ENCODE measurements at places on chromosomes 7 and 10.

DNA sequence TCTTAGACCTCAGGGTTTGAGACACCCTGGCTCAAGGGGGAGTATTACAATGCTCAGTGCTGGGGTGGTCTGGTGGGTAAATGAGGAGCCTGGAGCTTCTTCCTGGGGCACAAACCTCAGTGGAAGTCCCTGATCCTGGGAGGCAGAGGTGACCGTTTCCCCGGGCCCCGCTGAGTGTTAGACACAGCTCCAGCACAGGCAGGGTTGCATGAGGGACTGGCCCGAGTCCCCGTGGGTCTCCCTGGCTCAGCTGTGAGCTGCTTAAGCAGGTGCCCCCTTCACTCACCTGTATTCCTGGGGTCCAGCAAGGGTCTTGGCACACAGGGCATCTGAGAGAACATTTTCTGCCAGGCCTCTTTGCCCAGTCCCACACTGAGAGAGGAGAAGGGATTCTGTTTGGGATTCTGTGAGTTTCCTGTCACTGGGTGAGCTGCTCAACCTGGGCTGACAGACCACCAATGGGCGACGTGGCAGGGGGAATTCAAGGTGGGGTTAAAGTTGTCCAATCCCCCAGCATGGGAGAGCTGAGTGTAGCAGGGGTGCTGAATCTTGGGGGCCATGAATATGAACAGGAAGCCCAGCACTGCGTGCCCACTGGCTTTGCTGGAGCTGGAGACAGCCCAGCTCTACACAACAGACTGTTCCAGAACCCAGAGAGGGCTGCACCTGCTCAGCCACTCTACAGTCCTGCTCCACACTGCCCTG, 29.9 kb downstream of the DDIT4 start:
- no peak for DNase-seq

DNA sequence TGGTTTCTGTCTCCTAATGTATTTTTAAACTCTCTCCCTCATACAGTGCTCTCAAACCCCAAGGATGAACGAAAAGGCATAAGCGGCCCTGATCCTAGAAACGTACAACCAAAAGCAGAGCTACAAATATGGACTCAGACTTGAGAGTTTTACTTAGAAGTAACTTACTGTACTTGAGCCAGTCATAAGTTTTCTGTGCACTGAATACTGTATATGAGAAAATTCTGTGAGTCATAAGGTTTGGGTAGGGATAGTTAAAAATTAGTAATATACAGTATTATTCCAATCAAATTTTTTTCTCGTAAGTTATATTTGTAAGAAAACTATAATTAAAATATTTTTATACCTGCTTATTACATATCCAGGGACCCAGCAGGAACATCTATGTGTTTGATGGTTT, 5.9 kb upstream of the ASL start:
- no peak for DNase-seq

GRCh38 chr10:2734603-2735002, 332.7 kb upstream of the PFKP start:
- DNase-seq: no peak

DNA sequence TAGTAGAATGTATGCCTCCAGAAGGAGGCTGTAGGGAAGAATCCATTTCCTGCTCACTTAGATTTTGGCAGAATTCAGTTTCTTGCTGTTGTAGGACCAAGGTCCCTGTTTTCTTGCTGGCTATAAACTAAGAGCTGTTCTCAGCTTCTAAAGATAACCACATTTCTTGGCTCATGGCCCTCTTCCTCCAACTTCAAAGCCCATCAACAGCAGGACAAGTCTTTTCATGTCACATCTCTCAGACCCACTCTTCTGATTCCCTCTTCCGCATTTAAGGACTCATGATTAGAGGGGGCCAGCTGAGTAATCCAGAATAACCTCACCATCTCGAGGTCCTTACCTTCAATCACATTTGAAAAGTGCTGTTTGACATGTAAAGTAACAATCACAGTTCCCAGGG, 8.2 kb upstream of the LSM8 start:
- no peak for DNase-seq

- no peak for DNase-seq
Measured at GRCh38 chr10:58857251-58857805, 319.1 kb upstream of the PHYHIPL start.

DNA sequence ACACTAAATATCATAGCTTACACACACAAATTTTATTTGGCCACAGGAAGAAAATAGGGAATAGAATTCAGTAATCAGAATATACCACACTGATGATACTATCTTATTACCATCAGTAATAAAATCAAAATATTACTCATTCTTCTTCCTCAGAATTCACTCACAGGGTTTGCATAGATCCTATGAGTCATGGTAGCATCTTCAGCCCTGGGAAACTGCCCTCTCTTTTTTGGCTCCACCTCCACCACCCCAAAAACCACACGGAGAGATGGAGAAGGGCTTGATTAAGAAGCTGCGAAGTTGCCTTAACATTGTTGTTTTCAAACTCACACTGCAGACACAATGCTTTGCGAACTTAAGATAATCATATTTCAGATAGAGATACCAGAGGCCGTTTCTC, 154.1 kb upstream of the AHR start:
- DNase-seq: no peak

DNA sequence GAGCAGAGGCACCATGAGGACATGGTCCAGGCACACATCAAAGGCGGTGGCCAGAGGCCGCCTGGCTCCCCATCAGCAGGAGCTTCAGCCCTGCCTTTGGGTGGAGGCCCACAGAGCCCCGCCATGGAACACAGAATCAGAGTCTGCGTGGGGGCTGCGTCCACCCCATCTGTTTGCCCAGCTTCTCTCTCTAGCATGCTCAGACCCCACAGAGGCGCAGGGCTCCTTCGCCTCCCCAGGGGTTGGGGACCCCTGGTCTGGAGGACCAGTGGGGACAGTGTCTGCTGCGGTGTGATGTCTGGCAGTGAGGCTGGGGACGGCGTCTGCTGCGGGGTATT, 321.9 kb downstream of the PTPRN2 start:
- DNase-seq: no peak

GRCh38 chr7:151292850-151293249, 44.4 kb upstream of the SMARCD3 start:
- DNase-seq: no peak

- no peak for DNase-seq
Measured at GRCh38 chr10:95467162-95467599, 94.0 kb downstream of the SORBS1 start.

DNA sequence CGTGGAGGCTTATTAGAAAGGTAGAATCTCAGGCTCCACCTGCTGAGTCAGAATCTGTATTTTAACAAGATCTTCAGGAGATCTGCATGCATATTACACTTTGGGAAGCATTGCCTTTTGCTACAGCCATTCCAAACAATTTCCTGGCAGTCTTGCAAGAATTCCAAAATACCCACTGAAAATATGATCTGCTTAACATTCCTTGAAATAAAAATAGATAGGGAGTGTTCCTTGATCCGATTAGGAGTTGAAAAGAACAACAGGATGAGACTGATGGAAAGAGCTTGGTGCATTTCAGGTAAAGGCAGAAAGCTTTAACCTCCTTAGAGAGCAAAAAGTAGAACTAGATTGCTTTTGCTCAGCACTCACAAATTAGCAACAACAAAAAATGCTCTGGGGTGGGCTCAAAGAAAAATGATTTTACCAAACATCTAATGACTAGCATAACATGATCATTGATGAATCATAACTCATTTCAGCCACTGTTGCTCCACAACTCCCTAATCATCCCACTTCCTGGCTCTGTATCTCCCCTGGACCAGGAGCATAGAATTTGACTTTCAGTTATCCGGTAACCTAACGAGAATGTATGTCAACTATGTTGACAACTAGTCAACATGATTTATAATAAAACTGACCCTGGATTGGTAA, 115.2 kb downstream of the RNLS start:
- no peak for DNase-seq

GRCh38 chr7:139674752-139675126, 103.1 kb downstream of the HIPK2 start:
- DNase-seq: no peak

DNA sequence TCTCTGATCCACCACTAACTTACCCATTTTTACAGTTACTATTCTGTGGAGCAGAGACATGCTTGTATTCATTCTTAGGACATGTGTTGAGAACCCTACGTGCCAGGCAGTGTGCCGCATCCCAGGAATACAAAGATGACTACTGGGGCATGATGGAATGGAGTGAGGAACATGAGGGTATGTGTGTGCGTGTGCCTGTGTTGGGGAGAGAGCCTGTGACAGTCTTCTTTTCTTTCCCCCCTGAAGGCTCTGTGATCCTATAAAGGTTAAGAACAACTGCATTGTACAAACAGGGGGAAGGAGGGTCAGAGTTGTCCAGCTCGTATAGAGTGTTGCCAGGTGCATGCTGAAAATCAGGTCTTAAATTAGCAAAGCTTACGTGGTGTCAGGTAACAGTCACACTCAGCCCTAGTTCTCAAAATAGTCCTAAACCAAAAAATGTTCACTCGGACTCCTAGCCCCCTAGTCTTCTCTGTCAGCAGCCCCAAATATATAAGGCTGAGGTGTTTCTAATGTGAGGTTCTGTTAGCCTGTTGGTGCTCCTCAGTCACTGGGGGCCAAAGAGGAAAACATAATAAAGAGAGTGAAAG, 161.9 kb downstream of the CELF2 start:
- DNase-seq: no peak
